ENCODE measurements at places on chromosomes 11 and 22. TPM values are rescaled to one million over a fixed set of nuclear protein-coding genes. Genes with fewer than 3 reads are reported as not detected.
A peak's percentile ranks its signal among the peaks of the same experiment; 100 is the strongest.

The GAL3ST1 gene
- 0.17 TPM for total RNA-seq

The LDHAL6A gene
- not detected for total RNA-seq

DNA sequence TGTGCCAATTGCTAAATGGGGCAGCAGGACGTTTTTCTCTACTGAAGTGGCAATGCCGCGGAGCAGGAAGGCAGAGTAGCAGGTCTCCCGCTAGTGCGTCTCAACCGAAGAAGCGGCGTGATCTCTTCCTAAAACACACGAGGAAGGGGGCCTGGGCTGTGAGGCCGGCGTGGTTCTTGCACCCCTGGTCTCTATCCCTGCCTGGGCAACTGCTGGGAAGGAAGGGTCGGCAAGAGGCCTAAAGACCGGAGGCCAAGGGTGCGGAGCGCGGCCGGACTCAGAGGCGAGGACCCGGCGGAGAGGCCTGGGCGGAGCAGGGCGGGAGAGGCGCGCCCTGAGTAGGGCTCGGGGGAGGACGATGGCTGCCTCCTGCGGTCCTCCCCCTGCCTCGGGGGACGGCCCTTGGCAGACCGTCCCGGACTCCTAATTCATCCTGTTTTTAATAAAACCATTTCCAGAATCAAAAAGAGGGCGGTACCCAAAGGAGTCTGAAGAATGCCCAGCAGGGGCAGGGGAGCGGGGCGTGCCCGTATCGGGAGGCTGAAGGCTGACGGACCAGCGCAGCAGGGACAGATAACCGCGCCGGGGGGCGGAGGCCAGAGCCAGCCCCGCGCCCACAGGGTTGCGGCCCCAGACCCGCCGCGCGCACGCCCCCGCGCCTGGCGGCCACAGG lies 572 bp upstream of the APLP2 start:
- peak; percentile 88 for DNase-seq

- DNase-seq = no peak
Measured at GRCh38 chr11:45530111-45530510, 135.3 kb downstream of the CHST1 start.

GRCh38 chr11:123797114-123797513 lies 9.0 kb downstream of the OR6M1 start:
- no peak for DNase-seq
